ENCODE measurements at places on chromosomes 7 and 10.

DNA sequence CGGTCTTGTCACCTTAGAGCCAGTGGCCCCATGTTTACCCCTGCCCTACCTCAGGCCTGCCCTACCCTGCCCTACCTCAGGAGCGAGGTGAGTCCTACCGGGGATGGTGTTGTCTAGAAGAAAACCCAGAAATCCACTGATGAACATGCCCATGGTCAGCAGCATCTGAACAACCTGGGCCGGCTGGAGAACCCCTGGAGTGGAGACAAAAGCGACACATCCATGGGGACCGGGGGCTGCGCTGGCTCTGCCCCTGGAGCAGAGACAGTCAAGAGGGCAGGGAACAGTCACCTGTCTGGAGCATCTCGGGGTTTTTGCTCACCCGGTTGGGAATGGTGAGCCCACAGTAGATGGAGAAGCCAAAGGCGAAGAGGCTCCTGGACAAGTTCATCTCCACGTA lies 36.3 kb downstream of the STRA8 start:
- no peak for DNase-seq

DNA sequence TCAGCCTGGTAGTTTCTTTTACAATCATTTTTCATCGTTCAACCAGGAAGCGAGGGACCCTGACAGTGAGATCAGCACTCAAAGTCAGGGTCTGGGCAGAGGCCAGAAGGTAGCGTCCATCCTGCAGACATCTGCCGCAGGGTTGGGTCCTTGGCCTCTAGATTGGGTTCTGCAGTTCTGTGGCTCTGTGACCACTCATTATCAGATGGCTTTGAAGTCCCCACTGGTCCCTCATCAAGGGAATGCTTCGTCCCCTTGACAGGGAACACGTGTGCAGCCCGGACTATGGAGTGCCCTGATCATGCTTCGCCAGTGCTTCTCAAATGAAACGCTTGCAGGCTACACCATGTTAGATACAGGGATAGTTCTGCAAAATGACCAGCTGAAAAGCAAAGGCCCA lies 64.1 kb downstream of the FRMPD2 start:
- no peak for DNase-seq

DNA sequence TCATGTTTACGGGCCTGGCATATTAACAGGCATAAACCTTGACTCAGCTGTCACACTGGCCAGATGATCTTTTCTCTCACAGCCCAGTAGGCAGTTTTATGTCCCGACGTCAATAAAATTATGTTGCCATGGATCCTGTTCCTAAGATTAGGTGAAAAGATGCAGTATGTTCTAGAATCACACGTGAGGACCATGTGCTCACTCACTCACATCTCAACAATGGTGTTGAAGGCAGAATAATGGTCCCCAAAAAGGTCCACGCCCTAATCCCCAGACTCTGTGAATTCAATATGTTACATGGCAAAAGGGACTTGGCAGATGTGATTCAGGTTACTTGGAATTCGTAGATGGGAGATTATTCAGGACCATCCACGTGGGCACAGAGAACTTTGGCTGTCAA lies 3.5 kb downstream of the DOCK1 start:
- DNase-seq = no peak

DNA sequence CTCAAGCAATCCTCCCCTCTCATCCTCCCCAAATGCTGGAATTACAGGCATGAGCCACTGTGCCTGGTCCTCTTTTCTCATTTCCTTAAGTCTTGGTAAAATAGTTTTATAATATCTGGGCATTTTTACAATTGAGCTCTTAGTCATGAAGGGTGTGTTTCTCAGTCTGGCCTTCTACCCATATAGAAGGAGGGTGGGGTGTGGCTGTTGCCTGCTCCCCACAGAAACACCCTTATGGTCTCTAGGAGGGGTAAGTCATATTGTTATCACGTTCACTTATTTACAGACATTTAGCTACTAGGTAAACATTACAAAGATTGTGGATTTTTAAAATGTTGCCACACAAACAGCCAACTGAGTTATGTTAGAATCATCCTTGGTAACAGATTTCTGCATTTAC lies 6.7 kb upstream of the OTUD1 start:
- DNase-seq = peak; percentile 45

DNA sequence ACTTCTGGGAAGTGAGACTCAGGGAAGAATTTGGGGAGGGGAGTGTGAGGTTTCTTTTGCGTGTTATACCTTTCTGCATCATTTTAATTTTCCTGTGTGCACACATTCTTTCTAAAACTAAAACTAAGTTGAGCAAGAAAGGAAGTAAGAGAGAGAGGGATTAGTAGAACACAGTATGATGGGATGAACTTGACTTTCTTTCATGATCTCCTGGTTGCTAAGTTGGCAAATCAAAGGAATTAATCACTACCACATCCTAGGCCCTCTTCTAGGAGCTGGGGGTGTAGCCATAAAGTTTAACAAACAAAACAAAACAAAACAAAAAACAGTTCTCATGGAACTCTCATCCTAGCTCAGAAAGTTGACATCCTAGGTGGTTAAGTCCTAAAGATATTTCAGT lies 19.1 kb upstream of the KDM7A start:
- DNase-seq = no peak
